Activated T-helper 2 cell treated with anti-CD3 and anti-CD28 coated beads, Interferon-gamma antibody, Interleukin-2, Interleukin-4, amounts not matched to agents 10 μg/mL and 5 μg/mL and 100 μg/mL, durations not matched to agents 14 hours and 24 hours and 36 hours (primary cell): ENCODE measurements at places on chromosomes 2 and 18. TPM values are rescaled to one million over a fixed set of nuclear protein-coding genes. Genes with fewer than 3 reads are reported as not detected.

GRCh38 chr2:132593171-132593570 lies 76.8 kb downstream of the LYPD1 start:
- DNase-seq = no peak

GRCh38 chr18:77948567-77948966 lies 698.9 kb downstream of the GALR1 start:
- no peak for DNase-seq

DNA sequence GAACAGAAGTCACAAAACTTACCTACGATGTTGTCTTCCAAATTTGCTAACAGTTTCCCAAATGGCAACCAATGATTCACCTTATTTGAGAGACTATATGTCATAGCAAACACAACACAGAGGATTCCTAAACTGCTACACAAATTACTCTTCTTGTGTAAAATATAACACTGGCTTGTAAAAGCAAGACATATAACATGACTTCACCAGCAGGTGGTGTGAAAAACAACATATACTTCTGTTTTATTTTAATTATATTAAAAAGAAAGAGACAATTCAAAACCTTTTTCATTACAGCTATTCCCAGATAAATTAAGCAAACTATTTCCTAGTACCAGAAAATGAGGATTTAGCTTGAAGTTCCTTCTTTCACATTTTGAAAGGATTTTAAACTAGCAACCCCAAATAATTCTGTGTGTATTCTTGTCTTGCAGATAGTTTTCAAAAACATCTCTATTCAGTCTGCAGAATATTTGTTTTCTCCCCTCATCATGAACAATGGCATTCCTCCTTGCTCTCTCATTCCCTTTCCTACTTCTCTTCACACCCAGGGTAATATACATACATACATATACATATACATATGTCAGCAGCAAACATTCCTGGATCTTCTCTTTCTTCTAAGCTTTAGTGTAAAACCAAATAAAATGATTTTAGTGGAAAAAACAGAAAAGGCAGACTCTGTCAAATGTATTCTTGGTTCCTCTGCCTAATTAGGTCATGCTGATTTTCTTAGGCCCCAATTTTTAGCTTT lies 62.1 kb downstream of the SCN3A start:
- DNase-seq = no peak

DNA sequence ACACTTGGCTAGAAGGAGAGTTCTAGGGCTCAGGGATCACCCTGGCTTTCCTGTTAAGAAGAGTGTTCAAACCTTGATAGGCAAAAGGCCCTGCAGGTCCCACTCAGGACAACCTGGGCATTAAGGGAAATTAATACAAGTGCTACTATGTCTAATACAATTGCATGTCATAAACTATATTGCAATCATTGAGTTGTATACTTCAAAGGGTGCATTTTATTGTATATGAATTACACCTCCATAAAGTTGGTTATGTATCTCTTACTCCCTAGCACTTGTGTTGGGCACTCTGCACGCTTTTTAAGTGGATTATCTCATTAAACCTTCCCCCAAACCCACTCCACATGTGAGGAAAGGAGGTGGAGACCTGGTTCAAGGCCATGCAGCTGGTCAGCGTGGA lies 172.1 kb upstream of the GLI2 start:
- DNase-seq = no peak

- no peak for DNase-seq
Observed at GRCh38 chr2:61044636-61045035, 21.0 kb upstream of the SANBR start.

GRCh38 chr2:55014962-55015939 lies 35.0 kb downstream of the RTN4 start:
- no peak for DNase-seq

GRCh38 chr2:181022652-181023051 lies 42.2 kb downstream of the UBE2E3 start:
- no peak for DNase-seq

DNA sequence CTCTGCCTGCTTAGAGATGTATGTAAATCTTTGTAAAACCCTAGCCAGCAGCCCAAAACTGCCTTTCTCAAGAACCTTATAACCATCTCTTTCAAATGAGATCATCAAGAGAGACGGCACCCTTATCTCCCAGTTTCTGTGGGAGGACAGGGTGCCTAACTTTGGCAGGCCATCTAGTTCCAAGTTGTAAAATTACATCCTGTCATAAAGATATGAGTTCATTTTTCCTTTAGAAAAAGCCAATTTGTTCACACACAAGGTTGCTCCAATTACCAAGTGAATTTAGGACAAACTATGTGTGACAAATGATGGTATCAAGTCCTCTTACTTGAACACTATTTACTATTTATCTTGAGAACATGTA lies 65.3 kb downstream of the MEMO1 start:
- no peak for DNase-seq

- no peak for DNase-seq
Observed at GRCh38 chr2:231028889-231029288, 8.4 kb upstream of the C2orf72 start.

- DNase-seq = no peak
Observed at GRCh38 chr18:62512996-62513395, 9.8 kb upstream of the ZCCHC2 start.

- DNase-seq = no peak
Observed at GRCh38 chr18:76388891-76389423, 106.1 kb downstream of the ZNF516 start.

DNA sequence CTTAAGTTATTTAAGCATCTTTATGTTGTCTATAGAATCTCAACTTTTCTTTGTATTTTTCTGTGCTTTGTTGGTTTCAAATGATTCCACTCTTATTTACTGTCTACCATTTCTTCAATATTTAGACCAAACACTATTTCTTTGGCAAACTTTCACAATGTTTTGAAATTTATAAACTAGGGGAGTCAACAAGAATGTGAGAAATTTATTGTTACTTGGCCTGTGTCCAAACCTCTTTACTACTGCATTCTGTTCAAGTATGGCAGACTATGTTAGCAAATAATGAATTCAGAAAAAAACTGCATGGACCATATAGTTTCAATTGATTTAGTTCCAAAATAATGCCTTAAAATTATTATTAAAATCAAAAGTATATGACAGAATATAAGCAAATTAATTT lies 470.2 kb downstream of the FBXO15 start:
- no peak for DNase-seq

DNA sequence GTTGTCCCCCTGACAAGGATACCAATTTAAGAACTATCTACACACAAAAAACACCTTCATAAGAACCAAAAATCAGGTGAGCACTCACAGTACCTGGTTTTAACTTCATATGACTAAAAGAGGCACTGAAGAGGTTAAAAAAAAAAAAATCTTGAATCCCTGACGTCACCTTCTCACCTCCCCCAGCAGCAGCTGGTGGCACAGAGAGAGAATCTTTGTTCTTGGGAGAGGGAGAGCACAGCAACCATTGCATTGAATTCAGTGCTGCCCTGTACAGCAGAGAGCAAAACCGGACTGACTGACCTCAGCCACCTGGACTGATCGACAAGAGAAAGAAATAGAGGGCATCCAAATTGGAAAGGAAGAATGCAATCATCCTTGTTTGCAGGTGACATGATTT lies 566.0 kb downstream of the TMX3 start:
- no peak for DNase-seq

GRCh38 chr2:233112776-233113452 lies 52.8 kb downstream of the INPP5D start:
- no peak for DNase-seq

- no peak for DNase-seq
Observed at GRCh38 chr2:66869076-66869475, 434.2 kb downstream of the MEIS1 start.

DNA sequence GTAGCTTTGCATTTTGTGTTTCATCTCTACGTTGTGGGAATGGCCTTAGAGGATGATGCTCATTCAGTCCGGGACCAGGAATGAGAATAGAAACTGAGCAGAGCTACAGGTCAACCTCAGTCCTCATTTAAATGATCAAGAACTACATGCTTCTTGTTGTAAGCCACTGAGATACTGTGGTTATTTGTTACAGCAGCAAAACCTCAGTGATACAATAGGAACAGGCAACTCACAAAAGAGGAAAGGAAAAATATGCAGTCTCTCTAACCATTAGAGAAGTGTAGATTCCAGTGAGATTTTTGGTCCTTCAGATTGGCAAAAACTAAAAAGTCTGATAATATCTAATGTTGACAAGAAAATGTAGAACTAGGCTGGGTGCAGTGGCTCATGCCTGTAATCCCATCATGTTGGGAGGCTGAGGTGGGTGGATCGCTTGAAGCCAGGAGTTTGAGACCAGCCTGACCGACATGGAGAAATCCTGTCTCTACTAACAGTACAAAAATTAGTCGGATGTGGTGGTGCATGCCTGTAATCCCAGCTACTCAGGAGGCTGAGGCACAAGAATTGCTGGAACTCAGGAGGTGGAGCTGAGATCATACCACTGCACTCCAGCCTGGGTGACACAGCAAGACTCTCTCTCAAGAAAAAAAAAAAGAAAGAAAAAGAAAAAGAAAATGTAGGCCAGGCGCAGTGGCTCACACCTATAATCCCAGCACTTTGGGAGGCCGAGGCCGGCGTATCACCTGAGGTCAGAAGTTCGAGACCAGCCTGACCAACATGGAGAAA lies 13.3 kb downstream of the CHCHD5 start:
- no peak for DNase-seq

DNA sequence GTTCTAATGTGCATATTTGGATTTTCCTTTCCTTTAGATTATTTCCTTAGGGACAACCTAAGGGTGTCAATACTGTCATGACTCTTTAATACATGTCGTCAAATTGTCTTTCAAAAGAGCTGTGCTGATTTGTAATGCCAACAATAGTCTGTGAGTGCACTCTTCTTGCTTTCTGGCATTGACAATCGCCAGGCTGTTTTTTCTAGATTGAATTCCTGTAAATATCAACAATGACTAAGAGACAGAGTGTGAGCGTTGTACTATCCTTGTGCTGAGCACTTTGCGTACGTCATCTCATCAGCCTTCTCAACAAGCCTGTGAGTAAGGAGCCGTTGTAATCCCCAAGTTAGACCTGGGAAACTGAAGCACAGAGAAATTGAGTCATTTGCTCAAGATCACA lies 96.0 kb downstream of the ACOXL start:
- no peak for DNase-seq

GRCh38 chr2:222319586-222320435 lies 21.0 kb upstream of the PAX3 start:
- no peak for DNase-seq

GRCh38 chr2:146048141-146048540 lies 1528.2 kb upstream of the ZEB2 start:
- no peak for DNase-seq

DNA sequence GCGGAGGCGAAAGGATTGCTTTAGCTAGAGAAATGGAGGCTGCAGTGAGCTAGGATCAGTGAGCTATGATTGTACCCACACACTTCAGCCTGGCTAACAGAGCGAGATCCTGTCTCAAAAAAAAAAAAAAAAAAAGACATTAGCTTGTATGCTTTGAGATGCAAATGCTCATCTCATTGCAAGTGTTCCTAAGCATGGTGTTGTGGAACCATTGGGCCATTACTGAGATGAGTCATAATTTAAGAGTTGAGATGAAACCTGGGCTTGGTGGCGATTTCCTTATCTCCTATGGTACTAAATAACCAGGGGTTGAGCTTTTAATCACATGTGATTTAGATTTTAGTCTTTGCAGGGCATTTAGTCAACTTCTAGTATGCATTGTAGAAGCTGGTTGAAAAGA lies 2.2 kb downstream of the PLEKHA3 start:
- DNase-seq = no peak

Gene LIPG
- 0.53 and 0.59 TPM in 2 replicates for total RNA-seq

Gene EGR4
- 0.46 and 0.53 TPM in 2 replicates for total RNA-seq

Gene SERPINB11
- not detected in 2 replicates for total RNA-seq

Gene DSG4
- not detected in 2 replicates for total RNA-seq

Gene IWS1
- total RNA-seq = 54.7 and 58.1 TPM in 2 replicates

Gene PDE1A
- total RNA-seq = not detected in 2 replicates
